ENCODE measurements at places on chromosomes 6 and 20.

DNA sequence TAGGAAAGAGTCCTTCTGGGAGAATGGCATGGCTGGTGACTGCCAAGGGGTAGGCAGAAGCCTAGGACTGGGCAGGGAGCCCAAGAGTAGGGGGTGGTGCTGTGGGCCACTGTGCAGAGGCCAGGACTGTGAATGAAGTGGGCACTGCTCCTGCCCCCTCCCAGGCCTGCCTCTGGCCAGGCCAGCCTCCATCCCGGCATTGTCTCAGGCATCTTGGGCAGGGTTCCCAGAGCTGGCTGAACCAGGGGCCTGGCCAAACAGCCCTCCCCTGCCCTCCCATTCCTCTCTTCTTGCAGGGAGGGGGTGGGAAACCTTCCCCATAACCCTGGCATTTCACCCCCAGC lies 81.6 kb downstream of the MRPL14 start:
- no peak for DNase-seq

- no peak for DNase-seq
These were observed 23.6 kb downstream of the LRP11 start for GRCh38 chr6:149840345-149841075.

- no peak for DNase-seq
These were observed 24.4 kb downstream of the SIRPD start for GRCh38 chr20:1533059-1533458.

DNA sequence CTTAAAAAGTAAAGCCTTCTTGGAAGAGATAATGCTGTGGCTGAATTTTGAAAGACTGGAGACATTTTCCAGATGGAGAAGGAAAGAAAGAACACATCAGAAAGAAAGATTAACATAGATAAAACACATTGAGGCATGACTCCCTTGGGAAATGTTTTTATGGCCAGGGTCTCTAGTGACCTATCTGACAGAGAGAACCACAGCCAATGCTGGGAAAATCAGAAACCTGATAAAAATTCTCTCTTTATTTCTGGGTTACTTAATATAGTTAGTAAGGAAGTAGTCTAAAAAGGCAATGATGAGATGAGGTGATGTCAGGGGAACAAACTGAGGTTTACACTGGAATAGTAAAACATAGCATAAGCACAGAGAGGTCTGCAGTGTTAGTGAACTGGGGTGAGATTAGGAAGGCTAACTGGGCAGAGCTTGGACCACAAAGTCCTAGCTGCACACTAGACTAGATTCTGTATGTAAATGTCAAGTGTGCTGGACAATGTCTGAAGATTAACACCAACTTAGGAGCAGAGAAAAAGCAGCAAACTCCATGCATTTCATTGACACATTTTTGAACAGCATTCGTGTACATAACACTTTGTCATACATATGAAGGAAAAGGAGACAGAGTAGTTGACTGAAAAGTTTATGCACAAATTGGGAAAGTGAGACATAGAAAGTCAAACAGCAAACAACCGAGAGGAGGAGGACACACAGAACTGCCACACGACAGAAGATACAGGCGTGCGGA lies 31.0 kb downstream of the ELOVL2 start:
- no peak for DNase-seq

DNA sequence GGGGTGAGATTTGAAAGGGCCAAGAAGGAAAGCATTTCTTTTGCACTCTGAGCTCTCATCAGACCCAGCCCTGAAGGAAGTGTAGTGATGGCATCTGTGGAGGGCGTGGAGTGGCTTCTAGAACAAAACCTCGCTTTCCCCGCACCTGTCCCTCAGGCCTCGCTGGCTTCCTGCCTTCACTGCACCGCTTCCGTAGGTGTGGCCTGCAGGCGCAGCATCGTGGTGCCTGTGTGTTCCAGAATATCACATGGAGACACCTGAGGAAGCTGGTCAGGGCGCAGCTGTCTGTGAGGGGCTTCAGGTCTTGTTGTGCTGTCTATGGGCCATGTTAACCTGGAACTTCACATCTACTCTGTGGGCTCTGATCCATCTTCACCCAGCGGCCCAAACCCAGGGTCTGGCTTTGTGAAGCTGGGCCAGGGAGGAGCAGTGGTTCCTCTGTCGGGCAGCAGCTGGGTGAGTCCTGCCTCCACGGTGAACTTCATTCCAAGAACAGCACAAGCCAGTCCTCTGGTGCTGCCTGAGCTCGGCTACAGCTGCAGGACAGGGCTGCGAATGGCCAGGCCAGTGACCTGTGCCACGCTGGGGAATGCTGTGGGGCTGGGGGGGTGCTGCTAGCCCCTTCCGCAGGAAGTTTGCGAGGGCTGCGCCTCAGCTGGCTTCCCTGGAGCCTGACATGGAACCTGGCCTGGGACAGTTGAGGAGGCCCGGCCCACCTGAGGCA lies 40.9 kb downstream of the DSTN start:
- DNase-seq, result no peak

DNA sequence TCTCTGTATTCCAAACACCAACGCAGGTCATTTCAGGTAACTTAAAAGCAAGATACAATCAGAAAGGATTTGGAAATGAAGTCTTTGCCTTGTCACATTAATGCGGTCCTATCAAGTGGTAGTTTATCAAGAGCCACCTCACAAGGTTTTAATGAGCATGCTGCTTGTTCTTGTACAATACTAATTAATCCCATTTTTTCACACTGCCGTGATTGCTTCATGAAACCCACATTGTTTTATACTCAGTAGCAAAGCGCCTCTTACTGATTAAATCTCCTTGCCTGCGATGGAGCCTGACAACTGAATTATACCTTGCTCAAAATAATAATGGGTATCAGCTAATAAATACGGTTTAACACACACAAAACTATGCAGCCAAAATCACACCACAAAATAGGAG lies 234.1 kb upstream of the TSHZ2 start:
- no peak for DNase-seq

DNA sequence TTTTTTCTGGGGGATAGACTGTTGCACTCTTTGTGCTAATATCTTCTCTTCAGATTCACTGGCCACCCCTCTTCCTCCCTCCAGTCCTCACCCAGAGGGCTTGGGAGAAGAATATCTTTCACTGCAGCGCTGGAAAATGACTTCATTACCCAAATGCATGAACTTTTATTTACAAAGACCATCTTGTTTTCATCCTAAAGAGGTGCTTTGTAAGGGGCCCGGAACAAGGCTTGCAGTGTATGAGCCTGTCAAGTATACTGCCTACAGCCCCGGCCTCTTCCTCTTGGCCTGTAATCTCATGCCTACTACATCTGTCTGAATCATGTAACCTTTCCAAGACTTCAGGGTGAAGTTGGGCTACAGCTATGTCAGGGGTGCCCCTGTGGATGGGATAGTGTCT lies 554 bp upstream of the LAMA4 start:
- no peak for DNase-seq

DNA sequence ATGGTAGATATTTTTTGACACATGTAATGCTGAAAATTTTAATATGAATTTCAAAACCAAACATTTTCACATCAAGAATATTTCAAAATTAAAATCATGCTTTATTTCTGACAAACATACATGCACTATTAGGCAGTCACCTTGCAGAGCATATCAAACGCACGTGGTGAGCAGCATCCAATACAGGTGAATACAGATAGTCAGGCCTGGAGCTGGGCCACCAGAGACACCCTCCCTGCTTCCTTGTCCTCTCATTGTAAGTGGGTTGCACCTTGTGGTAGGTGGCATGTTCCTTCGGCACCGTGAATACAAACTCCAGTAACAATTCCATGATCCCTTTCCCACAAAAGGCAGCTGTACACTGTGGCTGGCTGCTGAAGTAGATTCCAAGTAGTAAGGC lies 8.9 kb downstream of the REV3L start:
- DNase-seq, result no peak

- no peak for DNase-seq
These were observed 1026.6 kb downstream of the EYS start for GRCh38 chr6:64680446-64680845.

- no peak for DNase-seq
These were observed 227.4 kb downstream of the DLL1 start for GRCh38 chr6:170063431-170063830.

DNA sequence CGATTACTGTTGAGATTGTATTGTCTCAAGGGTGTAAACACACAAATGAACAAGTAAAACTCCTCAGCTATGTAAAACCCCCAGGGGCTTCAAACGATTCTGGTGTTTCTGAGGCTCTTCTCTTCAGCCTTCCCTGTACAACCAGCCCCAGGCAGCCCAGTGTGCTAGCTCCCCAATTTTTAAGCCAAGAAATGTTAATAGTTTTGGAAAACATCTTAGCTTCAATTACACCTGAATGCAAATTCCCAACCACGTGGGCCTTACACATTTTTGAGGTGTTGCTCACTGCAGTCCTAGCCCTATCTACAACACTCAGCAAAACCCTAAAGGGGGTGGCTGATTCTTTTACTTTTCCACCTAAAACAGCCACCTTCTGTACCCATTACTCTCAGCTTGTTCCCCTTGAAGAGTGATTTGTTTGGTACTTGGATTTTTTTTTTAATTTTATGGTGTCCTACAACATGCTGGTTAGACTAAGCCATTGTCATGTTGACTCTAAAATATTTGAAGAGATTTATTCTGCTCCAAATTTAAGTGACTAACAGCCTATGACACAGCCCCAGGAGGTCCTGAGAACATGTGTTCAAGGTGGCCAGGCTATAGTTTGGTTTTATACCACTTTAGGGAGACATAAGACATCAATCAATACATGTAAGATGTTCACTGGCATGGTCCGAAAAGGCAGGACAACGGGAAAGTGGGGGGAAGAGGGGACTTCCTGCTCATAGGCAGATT lies 48.7 kb downstream of the ADAT2 start:
- no peak for DNase-seq

DNA sequence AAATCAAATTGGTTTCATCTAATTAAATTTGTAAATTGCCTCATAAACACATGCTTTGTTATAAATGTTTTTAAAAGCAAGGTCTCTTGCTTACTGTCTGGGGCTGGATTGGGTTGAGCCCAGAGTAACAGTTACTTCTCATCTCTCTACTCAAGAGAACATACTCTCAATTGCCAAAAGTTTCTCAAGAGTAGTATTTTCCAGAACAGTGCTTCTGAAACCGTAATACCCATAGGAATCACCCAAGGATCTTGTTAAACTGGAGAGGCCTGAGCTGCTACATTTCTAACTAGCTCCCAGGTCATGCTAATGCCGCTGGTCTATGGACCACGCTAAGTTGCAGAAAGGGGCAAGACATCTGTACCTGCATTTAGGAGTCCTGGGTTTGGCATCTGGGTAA lies 744.9 kb downstream of the PTPRT start:
- no peak for DNase-seq

GRCh38 chr20:51766994-51767866 lies 960 bp downstream of the ATP9A start:
- no peak for DNase-seq

- DNase-seq, result no peak
These were observed 18.2 kb downstream of the NEDD9 start for GRCh38 chr6:11214084-11214833.

DNA sequence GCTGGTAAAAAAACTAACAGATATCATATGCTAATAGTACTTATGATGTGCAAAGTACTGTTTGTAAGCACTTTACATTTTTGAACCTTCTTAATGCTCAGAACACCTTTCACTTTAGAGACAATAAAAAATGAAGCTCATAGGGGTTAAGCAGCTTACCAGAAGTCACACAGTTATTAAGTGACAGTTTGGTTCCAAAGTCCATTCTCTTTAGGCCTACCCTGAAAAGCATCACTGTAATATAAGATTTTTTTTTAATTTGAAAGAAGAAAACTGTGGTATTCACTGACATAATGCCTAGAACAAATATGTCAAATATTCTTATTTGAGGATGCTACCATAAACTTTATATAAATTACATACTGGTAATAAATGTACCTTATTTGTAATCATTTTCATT lies 127.6 kb upstream of the RUNX2 start:
- DNase-seq, result no peak

- DNase-seq, result no peak
These were observed 19.8 kb downstream of the SUMO4 start for GRCh38 chr6:149419696-149420404.

DNA sequence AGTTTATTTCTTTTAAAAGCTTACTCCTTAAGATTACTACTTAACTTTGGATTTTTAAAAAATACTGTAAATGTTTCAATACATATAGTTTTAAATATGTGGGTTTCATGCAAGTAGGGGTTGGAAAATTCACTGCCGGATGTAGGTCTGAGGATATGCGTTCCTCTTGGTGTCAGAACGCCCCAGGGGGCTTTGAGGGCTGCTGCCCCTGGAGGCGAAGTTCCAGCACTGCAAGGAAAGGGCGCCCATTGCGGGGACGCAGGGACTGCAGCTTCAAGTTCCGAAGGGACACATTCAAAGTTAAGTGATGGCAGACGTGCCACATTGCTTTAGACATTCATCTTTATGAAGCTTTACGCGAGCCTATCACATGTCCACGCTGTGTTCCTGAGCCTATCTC lies 152.9 kb downstream of the SOD2 start:
- no peak for DNase-seq

GRCh38 chr6:44275271-44275748 lies 5.1 kb downstream of the TMEM151B start:
- DNase-seq, result no peak

DNA sequence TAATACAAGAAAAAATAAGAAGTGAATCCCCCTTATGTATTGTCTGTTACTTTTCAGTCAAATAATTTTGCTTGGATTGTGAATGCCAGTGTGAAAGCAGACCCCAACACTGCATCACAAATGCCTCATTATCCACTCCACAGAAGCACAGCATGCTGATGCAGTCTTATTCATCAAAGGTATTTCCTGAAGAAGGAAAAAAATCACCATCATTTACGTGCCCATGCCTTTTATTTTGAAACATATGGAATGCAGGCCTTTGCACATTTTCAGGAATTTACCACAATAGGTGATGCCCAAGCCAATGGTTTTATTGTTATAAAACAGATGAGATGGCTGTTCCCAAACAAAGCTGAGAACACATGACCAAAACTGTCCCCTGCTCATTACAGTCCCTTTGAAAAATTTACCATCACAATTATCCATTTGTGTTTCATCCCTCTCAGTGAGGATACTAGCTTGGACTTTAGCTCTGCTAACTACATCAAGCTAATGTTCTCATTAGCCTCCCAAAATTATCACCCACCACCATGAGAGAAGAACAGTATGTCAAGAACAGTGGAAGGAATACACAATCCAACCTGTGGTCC lies 180.6 kb upstream of the HTR1E start:
- no peak for DNase-seq

GRCh38 chr6:38593409-38593808 lies 46.3 kb downstream of the BTBD9 start:
- no peak for DNase-seq

- DNase-seq, result no peak
These were observed 1.1 kb downstream of the VAPB start for GRCh38 chr20:58389968-58390658.
